ENCODE measurements at places on chromosomes 3 and 15. TPM values are rescaled to one million over a fixed set of nuclear protein-coding genes. Genes with fewer than 3 reads are reported as not detected.
A peak's percentile ranks its signal among the peaks of the same experiment; 100 is the strongest.

Gene SLC25A38
- total RNA-seq: 42.1 TPM

Gene PPP1R14D
- not detected for total RNA-seq

Gene HTR3E
- not detected for total RNA-seq

Gene STRIT1
- not detected for total RNA-seq

Gene MAP2K1
- total RNA-seq: 121 TPM

Gene CPNE9
- not detected for total RNA-seq

Gene TMEM266
- total RNA-seq: not detected

Gene DZIP1L
- not detected for total RNA-seq

GRCh38 chr15:42858999-42859789 is 61.4 kb downstream of the TTBK2 start:
- H3K4me1 ChIP-seq: peaks cover 4% of the 10 kb centered on the region
- H3K4me3 ChIP-seq: no peak overlapping the region
- no peak for DNase-seq
- no peak overlapping the region for H3K27ac ChIP-seq

DNA sequence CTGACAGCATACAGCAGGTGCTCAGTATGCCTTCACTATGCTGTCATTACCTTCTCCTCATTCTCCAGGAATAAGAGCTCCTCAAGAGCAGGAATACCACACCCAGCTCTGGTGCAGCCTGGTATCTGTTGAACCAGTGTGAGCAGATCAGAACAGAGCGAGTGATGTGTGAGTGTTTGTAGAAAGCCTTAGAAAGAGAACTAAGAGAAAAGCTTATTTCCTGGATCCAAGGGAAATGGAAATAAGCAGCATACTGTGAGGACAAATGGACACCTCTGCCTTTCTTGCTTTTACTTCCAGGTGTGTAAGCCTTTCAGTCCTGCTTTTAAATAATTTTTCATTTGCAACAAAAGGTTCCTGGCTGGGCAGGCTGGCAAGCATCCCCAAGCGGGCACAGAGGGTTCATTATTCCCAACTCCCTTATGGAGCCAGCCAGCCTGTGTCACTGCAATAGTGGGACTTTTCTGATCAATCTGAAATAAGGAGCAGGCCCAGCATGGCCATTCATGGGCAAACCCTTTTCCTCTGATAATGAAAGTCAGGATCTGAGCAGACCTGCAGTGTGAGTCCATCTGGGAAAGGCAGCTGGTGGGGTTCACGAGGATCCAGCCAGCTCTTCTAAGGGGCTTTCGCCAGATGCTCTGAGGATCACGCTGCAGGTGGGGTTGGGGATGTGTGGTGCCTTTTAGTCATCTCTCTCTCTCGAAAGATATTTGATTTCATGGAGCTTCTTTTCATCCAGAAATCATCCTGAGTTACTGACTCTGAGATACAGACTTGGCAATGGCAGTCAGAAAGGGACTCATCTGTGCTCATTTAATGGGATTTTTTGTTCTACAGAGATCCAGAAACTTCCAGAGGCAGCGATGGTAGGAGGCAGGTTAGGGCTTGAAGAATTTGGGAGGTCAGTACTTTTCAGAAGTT is 594.9 kb upstream of the CFAP20DC start:
- peaks cover 7% of the 10 kb centered on the region for H3K36me3 ChIP-seq
- H3K4me1 ChIP-seq: no peaks in the 10 kb centered on the region
- H3K27ac ChIP-seq: no peak overlapping the region
- H3K4me3 ChIP-seq: no peak overlapping the region
- H3K27me3 ChIP-seq: peaks cover 25% of the 10 kb centered on the region
- DNase-seq: no peak

DNA sequence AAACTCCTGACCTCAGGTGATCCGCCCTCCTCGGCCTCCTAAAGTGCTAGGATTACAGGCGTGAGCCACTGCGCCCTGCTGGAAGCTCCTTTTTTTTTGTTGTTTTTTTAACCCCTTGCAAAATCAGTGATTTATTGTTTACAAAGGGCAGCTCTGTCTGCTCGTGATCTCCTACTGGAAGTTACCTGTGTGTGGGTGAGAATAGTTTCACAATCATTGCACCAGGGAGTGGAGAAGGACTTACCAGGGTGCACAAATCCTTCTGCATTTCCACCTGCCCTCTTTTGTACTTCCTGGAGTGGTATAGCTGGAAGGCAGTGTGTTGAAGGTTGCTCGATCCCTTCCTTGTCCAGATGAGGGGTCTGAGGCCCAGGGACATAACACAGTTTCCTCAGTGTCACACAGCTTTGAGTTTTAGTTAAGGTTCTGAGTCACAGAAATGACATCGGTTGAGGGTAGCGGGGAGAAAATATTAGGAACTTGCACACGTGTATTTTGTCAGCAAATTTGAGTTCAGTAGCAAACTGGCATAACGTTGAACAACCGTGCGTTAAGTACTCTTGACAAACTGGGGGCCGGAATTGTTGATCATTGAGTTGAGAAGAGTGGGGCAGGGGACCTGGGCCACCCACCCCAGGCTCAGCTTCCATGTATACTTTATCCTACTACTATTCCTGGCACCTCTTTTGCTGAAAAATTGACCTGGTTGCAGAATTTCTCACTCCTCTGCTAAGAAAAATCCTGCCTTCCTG is 11.3 kb upstream of the TRAK1 start:
- H3K27ac ChIP-seq: peak overlapping the region; percentile 58
- DNase-seq: no peak
- peaks cover 5% of the 10 kb centered on the region for H3K36me3 ChIP-seq
- H3K27me3 ChIP-seq: no peaks in the 10 kb centered on the region
- no peak overlapping the region for H3K4me3 ChIP-seq

DNA sequence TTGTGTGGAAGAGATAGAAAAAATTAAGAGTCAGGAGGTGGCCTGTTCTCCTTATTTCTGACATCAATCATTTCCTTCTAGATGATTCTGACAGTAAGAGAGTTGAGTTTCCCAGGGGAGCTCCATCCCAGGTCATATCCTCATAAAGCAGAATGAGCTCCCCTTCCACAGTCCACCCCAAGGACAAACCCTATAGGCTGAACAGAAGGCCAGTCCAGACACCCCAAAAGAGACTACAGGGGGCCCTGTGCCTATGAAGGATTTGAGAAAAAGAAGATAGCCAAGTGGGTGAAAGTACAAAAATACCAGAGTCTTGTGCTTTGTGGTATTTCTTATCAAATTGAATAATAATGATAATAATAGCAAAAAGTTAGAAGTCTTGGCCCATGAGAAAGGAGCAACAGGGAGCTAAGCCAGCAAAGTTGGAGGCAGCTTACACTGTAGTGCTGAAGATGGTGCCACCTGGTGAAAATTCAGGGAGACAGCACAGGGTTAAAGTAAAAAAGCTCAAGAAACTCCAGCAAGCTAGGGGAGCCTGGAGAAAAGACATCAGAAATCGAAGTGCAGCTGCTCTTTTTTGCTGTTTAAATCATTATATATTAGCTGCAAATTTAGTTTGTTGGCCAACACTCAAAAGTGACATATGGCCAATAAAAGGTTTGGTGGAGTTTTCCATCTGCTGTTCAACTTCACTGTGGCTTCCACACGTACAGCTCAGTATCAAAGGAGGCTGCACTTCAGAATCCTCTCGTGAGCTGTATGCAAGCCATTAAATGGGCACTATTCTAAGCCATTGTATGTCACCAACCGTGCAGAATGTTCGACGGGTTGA is 35.8 kb upstream of the SLC24A5 start:
- H3K27ac ChIP-seq: no peak overlapping the region
- H3K27me3 ChIP-seq: peaks cover 18% of the 10 kb centered on the region
- H3K36me3 ChIP-seq: no peaks in the 10 kb centered on the region
- no peaks in the 10 kb centered on the region for H3K4me1 ChIP-seq
- no peak for DNase-seq

DNA sequence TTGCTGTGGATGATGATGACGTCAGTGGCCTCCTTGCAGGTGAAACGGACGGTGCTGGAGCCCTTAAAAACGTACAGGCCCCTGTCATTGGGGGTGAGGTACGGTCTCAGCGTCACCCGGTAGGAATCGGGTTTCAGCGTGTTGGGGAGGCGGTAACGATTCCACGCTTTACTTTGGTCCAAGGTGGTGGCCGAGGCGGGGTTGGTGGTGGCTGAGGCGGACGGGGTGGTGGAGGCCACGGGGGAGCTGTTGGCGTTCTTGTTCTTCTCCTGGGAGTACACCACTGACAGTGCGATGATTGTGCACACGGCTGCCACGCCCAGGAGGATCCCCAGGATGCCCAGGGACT is 8.5 kb downstream of the ANPEP start:
- no peak for DNase-seq
- no peaks in the 10 kb centered on the region for H3K4me1 ChIP-seq
- H3K36me3 ChIP-seq: no peaks in the 10 kb centered on the region
- no peak overlapping the region for H3K27ac ChIP-seq
- H3K27me3 ChIP-seq: peaks cover 8% of the 10 kb centered on the region
- H3K4me3 ChIP-seq: no peak overlapping the region

DNA sequence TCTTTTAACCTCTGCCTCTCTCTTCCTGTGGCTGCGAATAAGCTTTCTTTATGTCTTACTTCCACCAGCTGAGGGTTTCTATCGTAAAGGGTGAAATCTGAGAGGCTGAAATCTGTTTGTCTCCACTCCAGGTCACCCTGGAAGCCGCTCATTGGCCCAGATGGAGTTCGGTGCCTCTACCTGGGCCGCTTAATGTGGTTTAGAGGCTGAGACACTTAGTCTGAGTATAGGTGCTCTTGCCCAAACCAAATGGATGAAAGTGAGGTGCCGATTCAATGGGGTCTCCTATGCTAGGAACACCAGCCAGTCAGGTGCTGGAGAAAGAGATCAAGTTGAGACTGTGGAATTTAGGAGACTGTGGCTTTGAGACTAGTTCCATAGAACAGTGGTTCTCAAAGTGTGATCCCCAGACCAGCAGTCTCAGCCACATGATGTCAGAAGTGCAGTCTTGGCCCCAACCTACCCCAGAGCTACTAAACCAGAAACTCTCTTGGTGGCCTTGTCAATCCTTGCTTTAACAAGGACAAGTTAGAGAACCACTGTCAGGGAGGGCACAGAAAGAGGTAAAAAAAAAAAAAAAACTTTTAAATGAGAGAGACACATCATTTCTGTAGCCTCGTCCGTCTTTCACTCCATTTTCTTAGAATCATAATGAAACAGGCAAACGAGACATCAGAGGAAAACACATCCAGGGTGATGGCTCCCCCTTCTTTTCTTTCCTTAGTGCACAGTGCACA is 54.9 kb upstream of the CCR2 start:
- H3K4me3 ChIP-seq: peak overlapping the region; percentile 73
- H3K27ac ChIP-seq: peak overlapping the region; percentile 93
- H3K27me3 ChIP-seq: peaks cover 3% of the 10 kb centered on the region
- no peak for DNase-seq

- H3K27me3 ChIP-seq: peaks cover 29% of the 10 kb centered on the region
- DNase-seq: no peak
- H3K4me3 ChIP-seq: no peak overlapping the region
These were observed 34.7 kb upstream of the SLC41A3 start for GRCh38 chr3:126118591-126118990.

GRCh38 chr15:71386005-71386404 is 270.7 kb downstream of the THSD4 start:
- H3K27me3 ChIP-seq: peaks cover 29% of the 10 kb centered on the region
- DNase-seq: no peak
- H3K4me1 ChIP-seq: peaks cover 6% of the 10 kb centered on the region
- no peak overlapping the region for H3K4me3 ChIP-seq
- no peaks in the 10 kb centered on the region for H3K36me3 ChIP-seq
- H3K27ac ChIP-seq: no peak overlapping the region

GRCh38 chr15:66063147-66063546 is 190.4 kb downstream of the MEGF11 start:
- no peak overlapping the region for H3K27ac ChIP-seq
- no peak for DNase-seq
- H3K27me3 ChIP-seq: peaks cover 9% of the 10 kb centered on the region
- no peak overlapping the region for H3K4me3 ChIP-seq
- no peaks in the 10 kb centered on the region for H3K36me3 ChIP-seq
- H3K4me1 ChIP-seq: no peaks in the 10 kb centered on the region

- no peaks in the 10 kb centered on the region for H3K27me3 ChIP-seq
- no peak overlapping the region for H3K27ac ChIP-seq
- no peaks in the 10 kb centered on the region for H3K36me3 ChIP-seq
- no peak overlapping the region for H3K4me3 ChIP-seq
- no peak for DNase-seq
These were observed 146.5 kb upstream of the MME start for GRCh38 chr3:154933581-154933980.

DNA sequence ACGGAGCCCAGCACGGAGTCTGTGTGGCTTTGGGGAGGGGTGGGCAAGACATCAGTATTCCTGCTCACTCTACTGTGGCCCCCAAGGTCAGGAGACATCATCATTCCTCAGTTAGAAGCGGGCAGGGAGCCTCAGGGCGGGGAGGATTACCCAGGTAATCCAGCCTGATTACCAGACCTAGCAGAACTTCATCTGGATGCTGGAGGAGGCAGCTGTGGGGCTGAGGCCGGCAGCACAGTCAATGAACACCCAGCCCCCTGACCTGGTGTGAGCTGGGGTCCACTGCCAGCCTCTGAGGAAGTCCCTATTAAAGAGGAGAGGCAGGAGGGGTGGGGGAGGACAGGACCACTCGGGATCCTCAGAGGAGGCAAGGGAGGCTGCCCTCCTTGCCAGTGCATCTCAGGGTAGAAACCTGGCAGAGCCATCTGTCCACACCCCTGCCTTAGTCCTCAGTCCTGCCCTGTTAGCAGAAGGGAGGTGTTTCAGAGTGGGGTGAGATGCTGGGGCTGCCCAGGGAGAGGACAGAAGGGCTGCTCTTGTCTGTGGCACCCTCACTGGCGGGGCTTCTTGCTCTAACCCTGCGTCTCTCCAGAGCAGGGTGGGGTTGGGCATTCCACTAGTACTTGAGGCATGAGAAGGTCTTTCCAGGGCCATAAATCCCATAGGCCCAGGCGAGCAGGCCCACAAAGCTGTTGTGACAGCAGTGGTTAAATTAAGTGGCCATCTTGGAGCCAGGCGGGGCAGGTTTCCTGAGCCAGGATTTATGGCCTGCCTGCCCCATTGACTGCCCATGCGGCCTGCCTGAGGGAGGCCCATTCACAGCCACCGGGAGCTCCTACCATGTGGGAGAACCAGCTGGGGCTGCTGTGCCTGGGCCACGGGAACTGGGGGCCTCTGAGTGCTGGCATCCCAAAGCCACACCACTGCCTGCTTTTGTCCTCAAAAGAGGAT is 82.1 kb downstream of the LINGO1 start:
- DNase-seq: no peak
- H3K27ac ChIP-seq: no peak overlapping the region
- H3K36me3 ChIP-seq: no peaks in the 10 kb centered on the region
- H3K27me3 ChIP-seq: no peaks in the 10 kb centered on the region
- peaks cover 7% of the 10 kb centered on the region for H3K4me1 ChIP-seq
